ENCODE measurements at places on chromosomes 16 and 17. TPM values are rescaled to one million over a fixed set of nuclear protein-coding genes. Genes with fewer than 3 reads are reported as not detected.

Gene AOC3
- 0.17 TPM for total RNA-seq

GRCh38 chr16:88841521-88842307, 15.0 kb downstream of the GALNS start:
- no peak for DNase-seq

GRCh38 chr17:21357281-21357680, 18.9 kb upstream of the KCNJ12 start:
- no peak for DNase-seq

Gene SHCBP1
- 11.9 TPM for total RNA-seq

Gene OR1A1
- total RNA-seq, result not detected

GRCh38 chr17:76504117-76504516, 2.9 kb upstream of the RHBDF2 start:
- DNase-seq, result no peak

GRCh38 chr17:72192800-72193192, 72.0 kb downstream of the SOX9 start:
- DNase-seq, result no peak

Gene TEKT1
- total RNA-seq, result not detected

Gene TMC7
- total RNA-seq, result 1.6 TPM

Gene NOG
- total RNA-seq, result 1.5 TPM

DNA sequence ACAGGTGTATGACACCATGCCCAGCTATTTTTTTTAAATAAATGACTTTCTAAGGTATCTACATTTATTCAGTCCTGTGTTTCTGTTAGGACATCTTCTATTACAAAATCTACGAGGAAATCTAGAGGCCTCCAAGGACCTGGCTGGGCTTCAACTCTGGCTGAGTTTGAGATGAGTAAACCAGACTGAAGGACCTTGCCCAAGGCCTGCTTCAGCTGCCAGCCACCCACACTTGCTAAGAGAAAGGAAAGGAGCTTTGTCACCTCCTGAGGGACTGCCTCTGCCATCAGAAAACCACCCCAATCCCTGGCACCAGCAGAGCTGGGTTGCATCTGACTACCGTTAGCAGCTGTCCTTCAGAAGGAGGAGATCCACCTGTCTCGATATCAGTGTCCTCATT, 1.3 kb upstream of the MYO1D start:
- no peak for DNase-seq

- no peak for DNase-seq
Measured at GRCh38 chr17:73166731-73167581, 2.1 kb downstream of the SSTR2 start.

Gene MYH11
- total RNA-seq, result not detected

DNA sequence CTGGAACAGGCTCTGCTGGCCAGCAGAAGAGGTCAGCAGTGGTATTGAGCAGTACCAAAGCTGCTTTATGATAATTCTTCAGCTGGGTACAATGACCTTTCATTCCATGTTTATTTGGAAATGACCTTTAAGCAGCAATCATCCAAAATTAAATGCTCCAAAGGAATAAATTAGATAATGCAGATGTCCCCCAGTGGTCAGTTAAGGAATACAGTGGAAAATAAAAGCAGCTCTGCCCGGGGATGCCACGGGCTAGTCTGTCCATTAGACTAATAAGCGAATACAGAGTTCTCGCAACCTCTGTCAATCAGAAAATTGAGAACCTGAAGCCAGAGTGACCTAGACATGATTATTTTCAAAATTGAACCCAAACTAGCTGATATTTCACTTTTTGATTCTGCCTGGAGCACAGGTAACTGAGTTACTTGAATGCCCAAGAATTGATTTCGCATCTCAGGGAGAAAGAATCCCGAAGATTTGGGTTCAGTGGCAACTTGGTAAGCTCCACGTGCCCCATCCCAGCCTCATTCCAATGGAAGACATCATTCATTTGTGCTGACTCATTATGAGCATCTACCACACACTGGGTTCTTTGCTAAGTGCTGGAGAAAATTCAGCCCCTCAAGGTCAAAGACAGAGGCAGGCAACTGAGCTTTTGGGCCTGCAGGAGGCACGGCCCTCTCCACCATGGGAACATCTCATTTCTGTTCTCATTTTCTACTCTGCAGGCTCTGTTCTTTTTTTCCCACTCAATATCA, 34.4 kb upstream of the SLC39A11 start:
- DNase-seq, result no peak

DNA sequence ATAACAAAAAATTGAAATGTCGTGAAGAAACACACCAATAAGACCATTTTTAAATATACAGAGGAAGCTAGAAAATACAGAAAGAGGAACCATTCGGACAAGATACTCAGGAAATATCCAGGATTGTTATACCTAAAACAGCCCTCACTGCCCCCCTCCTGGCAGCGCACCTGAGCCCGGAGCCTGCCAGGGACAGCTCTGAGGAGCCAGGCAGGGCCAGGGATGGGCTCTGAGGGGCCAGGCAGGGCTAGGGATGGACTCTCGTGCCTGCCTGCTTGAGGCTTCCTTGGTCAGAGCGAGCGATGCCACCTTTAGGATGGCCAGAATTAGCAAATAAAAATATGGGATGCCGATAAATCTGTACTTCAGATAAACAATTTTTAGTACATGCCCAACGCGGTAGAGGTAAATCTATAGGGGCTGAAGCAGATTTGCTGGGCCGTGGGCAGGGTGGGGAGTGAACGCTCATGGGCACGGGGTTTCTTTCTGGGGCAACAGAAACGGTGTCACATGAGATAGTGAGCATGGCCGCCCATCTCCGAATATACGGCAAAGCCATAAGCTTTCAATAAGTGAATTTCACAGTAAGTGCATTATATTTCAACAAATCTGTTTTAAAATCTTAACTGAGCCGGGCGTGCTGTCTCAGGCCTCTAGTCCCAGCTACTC, 18.2 kb upstream of the CSNK1D start:
- DNase-seq, result no peak

Gene CES3
- total RNA-seq, result 2.2 TPM

All from Caki2 (cell line).